Hematopoietic multipotent progenitor cell (in vitro differentiated cells): ENCODE measurements at places on chromosomes 1 and 21. TPM values are rescaled to one million over a fixed set of nuclear protein-coding genes. Genes with fewer than 3 reads are reported as not detected.

The TBX19 gene
- total RNA-seq: 1.3 TPM

The OR6N1 gene
- total RNA-seq: not detected

The SSBP3 gene
- total RNA-seq: 72.4 TPM

The HSD11B1 gene
- not detected for total RNA-seq

The SHISA4 gene
- total RNA-seq: 0.81 TPM

The ATPAF1 gene
- 24.5 TPM for total RNA-seq

The SYT14 gene
- total RNA-seq: not detected

The S100A7 gene
- not detected for total RNA-seq

The CNIH3 gene
- total RNA-seq: 1.9 TPM

The RGSL1 gene
- total RNA-seq: not detected

The RGS13 gene
- total RNA-seq: under 0.01 TPM

The RHBDL2 gene
- under 0.01 TPM for total RNA-seq

The C1orf167 gene
- not detected for total RNA-seq

The SCMH1 gene
- total RNA-seq: 39.3 TPM

The AHCYL1 gene
- 39.3 TPM for total RNA-seq

The KRTAP10-7 gene
- under 0.01 TPM for total RNA-seq

The COL9A2 gene
- total RNA-seq: 1.1 TPM

The HSPG2 gene
- total RNA-seq: 158 TPM

The TSEN15 gene
- total RNA-seq: 26.7 TPM

The CLCA4 gene
- not detected for total RNA-seq

The BRDT gene
- total RNA-seq: not detected

The SMIM1 gene
- 15.6 TPM for total RNA-seq

The KCND3 gene
- under 0.01 TPM for total RNA-seq

The LRRC8C gene
- 4.6 TPM for total RNA-seq

The TRIM45 gene
- 7.0 TPM for total RNA-seq

The KCNJ9 gene
- not detected for total RNA-seq

The CDC20 gene
- total RNA-seq: 9.4 TPM

The CFAP57 gene
- under 0.01 TPM for total RNA-seq

The OR2L8 gene
- 9.2 TPM for total RNA-seq

The SELENBP1 gene
- 3.0 TPM for total RNA-seq

The OR2T33 gene
- total RNA-seq: 7.0 TPM

The TIPRL gene
- total RNA-seq: 10.5 TPM
